Nasal cavity respiratory epithelium epithelial cell of viscerocranial mucosa (primary cell): ENCODE measurements at places on chromosomes 13 and 19. TPM values are rescaled to one million over a fixed set of nuclear protein-coding genes. Genes with fewer than 3 reads are reported as not detected.

Gene SBK2
- not detected in 2 replicates for total RNA-seq

Gene CNN1
- 2.3 TPM in 1 of 2 replicates, not detected in the other for total RNA-seq

Gene USPL1
- 14.0 and 18.7 TPM in 2 replicates for total RNA-seq

Gene TNFAIP8L1
- 0.68 and 0.85 TPM in 2 replicates for total RNA-seq

Gene HIPK4
- under 0.01 and 0.07 TPM in 2 replicates for total RNA-seq

Gene CAMSAP3
- 4.4 and 11.6 TPM in 2 replicates for total RNA-seq
